Lung microvascular endothelial cell (primary cell): ENCODE measurements at places on chromosomes 7 and 10. TPM values are rescaled to one million over a fixed set of nuclear protein-coding genes. Genes with fewer than 3 reads are reported as not detected.

GRCh38 chr7:43085017-43085416 is 27.4 kb upstream of the HECW1 start:
- DNase-seq: no peak

DNA sequence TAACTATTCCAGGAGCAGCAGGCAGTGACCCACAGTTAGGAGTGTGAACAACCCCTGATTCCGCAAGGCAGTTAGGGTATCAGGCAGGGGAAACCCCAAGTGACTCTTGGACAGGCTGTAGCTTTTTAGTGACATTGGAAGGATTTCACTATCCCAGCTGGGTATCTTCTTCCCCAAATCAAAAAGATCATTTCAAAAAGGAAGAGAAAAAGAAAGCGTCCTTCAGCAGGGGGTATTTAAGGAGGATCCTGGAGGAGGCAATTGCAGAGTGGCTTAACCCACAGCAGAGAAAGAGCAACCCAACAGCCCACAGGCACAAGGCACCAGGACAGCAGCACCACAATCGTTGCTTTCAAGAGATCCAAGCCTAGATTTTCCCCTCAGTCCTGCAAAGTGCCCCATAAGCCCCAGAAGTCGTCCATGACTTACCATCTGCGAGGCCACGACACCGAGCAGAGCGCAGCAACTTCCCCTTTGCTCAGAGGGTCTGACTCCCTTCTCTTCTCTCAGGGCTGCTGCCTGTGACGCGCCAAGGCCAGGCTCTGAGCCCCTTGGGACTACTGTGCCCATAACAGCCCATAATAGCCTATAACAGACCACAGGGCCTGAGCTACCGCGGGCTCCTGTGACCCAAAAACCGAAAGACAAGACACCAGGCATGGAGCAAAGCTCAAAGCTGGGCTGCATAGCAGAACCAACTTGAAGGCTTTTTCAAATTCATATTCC is 19.8 kb downstream of the PIK3AP1 start:
- no peak for DNase-seq

DNA sequence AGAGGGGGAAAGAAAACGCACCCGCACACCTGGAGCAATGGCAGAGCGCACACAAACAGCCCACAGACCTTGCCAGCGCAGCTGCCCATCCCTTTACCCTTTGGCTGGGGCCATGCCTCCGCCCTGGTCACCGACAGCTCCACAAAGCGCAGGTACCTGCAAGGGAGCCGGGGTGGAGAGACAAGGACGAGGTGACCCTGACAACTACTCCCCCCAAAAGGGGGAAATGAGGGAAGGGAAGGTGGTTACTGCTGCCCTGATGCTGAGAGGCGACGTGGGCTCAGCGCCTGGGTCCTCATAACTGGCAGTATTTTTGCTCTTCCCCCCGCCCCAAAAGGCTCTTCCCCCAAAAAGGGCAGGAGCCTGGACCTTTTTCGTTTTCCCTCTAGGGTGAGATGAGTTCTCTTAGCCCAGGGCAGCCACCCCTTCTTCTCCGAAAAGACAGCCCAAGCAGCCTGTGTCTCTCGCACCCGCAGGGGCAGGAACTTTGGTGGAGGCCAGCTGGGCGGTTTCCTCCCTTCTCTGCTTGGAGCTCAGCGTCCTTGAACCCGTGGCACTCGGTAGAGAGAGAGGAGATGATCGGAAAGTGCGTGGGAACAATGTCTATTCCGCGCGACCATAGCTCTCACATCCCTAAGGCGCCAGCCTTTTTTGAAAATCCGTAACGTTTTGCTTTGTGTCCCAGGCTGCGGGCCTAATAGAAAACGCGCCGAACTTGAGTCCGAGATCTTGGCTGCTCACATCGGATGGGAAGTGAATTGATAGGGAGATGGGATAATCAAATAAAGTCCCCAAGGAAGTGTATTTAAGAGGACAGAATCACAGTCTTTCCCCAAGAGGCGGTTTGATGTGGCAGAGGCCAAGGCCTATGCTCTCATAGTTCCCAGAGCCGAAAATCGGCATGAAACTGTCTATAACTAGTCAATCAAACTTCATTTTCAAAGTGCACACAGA is 1.0 kb downstream of the NKX2-3 start:
- DNase-seq: no peak

DNA sequence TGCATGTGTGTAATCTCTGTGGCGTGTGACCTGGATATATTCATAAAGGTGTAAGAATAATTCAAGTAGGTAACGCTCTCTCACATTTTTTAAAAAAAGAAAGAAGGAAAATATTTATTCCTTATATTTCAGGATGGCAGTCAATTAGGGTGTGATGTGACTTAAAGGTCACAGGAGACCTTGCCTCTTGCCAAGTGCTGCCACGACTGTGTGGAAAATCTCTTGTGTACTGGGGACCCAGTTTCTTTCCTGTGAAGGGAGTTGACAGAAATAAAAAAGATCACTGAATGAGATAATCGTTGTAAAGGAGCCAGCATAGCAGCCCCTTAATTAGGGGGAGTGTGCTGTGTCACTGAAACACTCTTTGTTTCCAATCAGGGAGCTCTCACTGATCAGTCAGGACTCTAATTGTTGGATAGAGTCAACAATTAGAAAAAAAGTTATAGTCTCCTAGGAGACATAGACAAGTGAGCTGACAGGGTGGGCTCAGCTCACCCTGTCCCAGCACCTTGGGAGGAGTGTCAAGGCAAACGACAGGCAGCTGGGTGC is 31.1 kb downstream of the PTPRE start:
- DNase-seq: no peak

DNA sequence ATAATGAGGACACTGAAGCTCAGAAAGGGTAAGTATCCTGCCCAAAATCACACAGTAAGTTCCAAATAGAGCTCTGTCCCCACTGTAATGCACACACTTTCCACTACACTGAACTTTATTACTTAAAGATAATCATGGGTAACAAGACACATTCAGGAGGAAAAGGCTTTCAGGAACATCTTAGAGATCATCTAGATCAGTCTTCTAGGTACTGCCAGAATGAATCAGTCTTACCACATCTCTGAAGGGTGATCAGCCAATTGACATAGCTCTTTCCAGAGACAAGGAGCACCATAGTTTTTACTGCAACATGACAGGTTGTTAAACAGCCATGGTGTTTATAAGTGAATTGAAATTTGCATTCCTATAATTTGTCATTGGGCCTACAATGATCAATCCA is 5.4 kb upstream of the HERPUD2 start:
- no peak for DNase-seq

GRCh38 chr10:15144788-15145187 is 23.7 kb downstream of the NMT2 start:
- DNase-seq: peak; percentile 24

DNA sequence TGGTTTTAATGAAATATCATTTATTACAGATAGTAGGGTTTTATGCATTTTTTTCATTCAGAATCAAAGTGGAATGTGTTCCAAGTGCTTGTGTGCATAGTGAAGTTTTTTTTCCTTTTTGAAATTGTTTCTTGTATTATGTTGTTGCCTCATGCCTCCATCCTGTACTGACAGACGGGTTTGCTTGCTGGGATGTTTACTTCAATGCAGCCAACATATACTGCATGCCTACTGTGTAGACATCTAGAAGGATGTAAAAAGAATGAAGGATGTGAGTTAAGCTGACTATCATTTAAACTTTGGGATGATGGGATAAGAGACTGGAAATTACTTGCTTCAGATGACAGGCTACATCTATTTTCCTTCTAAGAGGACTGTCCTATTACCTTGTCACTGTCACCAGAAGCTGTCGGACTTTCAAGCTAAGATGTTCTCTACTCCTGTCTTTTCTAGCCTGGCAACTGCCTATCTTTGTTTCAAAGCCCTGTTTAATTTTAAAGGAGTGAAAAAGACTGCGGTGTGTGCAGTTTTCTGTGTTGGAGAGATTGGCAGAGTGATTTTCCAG is 243.7 kb downstream of the CDK14 start:
- no peak for DNase-seq

DNA sequence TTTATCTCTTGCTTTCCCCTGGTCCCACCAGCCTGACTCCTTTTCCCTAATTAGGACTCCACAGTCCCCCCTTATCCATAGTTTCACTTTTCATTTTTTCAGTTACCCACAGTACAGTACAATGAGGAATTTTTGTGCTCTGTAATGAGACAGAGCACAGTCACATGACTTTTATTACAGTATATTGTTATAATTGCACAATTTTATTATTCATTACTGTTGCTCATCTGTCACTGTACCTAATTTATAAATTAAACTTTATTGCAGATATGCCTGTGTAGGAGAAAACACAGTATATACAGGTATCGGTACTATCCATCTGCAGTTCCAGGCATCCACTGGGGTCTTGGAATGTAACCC is 125.4 kb downstream of the KCNMA1 start:
- DNase-seq: no peak

DNA sequence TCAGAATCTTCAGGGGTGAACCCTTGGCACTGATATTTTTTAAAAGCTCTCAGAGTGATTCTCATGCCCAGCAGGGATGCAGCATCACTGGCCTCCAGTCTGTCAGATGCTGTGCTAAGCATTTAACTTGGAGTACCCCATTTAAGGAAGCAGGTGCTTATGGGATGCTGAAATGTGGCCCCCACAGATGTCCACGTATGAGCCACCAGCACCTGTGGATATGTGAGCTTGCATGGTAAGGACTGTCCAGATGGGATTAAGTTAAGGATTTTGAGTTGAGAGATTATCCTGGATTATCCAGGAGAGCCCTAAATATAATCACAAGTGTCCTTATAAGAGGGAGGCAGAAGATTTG is 17.7 kb downstream of the CHST3 start:
- no peak for DNase-seq

GRCh38 chr10:80194373-80195045 is 10.8 kb downstream of the ANXA11 start:
- DNase-seq: no peak

- DNase-seq: peak; percentile 87
Observed at GRCh38 chr7:95596198-95597063, at the start of gene PDK4. Gene PDK4, minus strand, starts transcription at chr7:95596516. Its CDS starts 223 bp downstream, at chr7:95596293.

DNA sequence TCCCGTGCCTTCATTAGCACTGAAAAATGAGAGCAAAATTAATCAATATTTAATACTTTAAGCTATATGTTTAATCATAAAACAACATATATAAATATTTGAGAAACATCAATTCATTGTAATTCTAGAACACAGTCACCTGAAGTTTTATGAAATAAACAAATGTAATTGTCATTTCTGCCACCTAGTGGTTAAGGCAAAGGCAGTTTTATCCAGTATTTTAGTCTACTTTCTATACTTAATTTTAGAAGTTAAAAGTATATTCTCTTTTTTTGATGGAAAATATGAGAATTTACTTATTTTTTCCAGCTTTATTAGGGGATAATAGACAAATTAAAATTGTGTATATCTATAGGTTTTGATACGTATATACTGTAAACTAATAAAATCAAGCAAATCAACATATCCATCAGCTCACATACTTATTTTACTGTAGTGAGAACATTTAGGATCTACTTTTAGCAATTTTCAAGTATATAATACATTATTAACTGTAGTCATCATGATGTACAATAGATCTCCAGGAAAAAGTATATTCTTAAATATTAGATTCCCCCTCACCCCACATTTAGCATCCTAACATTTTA is 16.9 kb downstream of the PCGF6 start:
- peak; percentile 27 for DNase-seq

DNA sequence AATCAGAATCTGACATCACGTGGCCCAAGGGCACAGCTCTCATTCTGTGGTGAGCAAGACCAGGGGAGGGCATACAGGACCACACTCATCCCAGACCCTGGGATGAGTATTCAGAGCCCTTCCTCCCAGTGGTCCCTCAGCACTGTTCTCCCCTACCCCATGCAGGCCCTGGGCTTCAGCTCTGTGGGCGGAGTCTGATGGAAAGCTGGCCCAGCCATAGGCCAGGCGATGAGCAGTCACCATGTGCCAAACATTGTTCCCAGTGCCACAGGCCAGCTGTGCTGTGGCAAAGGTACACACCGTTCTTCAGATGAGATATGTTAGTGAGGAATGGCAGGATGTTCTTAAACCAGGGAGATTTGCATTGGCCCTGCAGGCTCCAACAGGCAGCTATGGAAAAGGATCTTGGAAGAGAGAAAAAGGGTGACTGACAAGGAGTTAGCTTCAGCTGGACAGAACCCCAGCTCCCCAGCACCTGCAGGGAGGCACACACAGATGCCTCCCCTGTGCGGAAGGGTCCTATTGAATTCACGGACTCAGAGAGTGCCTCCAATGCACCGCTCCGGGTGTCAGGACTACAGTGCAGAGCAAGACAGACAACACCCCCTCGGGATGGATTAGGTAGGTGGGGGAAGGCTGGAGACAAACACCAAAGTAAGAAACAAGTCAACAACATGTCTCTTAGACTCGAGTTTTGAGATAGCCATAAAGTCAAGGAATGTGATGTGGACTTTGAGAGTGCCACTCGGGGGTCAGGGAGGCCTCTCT is 596.0 kb upstream of the MGMT start:
- DNase-seq: no peak

The ASL gene
- total RNA-seq: 38.4 and 54.2 TPM in 2 replicates

The ASAH2B gene
- total RNA-seq: 1.3 and 1.6 TPM in 2 replicates

The DTX2 gene
- total RNA-seq: 2.0 and 3.6 TPM in 2 replicates
